Esophagus mucosa (tissue), 1 donor: ENCODE measurements at places on chromosomes 1 and 21. TPM values are rescaled to one million over a fixed set of nuclear protein-coding genes. Genes with fewer than 3 reads are reported as not detected.

GRCh38 chr1:6347641-6348487 lies 45.7 kb downstream of the ACOT7 start:
- ATAC-seq: no peak

Gene FAM78B
- 0.88 TPM for total RNA-seq

GRCh38 chr1:155272466-155273342 lies 600 bp downstream of the CLK2 start:
- peak; percentile 9 for ATAC-seq

DNA sequence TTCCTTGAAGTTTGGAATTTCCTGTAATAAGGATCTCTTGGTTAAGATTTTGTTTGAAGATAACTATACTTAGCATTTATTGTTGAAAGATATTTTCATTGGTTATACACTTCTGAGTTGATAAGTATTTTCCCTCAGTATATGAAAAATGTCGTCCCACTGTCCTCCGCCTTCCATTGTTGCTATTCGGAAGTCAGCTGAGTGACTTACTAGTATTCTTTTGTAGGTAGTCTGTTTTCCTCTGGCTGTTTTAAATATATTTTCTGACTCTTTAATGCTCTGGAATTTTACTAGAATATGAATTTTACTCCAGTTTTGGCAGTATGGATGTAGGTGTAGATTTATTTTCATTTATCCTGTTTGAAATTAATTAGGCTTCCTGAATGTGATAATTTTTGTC lies 498.7 kb upstream of the NFIA start:
- no peak for ATAC-seq

GRCh38 chr1:222104097-222104496 lies 362.2 kb upstream of the DUSP10 start:
- no peak for ATAC-seq

Gene TAS1R1
- total RNA-seq: not detected

GRCh38 chr1:9139930-9140329 lies 11.0 kb upstream of the GPR157 start:
- no peak for ATAC-seq

GRCh38 chr1:169118227-169118626 lies 11.7 kb downstream of the ATP1B1 start:
- ATAC-seq: no peak

DNA sequence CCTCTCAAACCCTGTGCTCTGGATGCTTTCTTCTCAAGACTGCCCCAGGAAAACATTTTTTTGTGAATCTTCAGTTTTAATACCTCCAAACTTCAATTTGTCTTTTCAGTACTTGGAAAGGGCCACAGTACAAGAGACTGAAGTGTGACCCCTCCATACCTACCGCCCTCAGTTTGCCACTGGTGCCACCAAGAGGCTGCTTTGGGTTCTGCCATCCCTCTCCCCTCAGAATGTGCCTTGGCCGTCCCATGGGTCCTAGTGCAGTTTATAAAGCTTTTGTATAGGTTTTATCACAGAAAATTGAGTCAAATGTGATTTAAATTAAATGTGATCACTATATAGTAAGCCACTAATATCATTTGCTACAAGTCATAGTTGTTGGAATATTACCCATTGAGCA lies 60.8 kb upstream of the PGD start:
- ATAC-seq: no peak

DNA sequence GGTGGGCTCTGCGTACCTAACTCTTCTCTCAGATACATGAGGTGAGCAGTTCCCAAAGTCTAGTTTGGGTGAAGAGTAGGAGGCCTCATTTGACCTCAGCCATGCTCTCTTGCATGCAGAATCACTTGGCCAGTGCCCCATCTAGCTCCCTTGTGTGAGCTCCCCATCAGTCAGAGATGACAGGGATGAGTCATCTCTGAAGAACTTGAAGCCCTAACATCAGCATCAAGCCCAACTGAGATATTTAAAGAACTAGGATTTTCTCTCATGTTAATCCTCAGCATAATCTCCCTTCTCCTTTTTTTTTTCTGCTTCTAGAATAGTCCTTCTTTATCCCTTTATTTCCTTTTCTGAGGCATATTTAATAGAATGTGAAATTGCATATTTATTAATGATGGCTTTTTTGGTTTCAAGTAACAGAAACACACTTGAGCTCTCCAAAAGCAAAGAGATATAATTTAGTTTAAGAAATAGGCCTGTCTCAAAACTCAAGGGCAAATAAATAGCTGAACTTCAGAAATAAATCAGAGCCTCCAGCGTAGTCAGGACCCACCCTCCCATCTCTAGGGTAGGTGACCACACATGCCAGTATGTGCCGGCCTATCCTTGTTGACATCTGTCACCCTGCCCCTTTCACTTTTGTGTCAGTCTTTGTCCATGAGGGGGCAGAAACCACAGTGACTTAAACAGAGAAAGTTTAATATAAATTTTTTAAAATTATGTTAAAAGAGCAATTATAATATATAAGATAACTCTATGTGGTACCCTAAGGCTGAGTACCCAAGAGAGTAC lies 112.3 kb downstream of the TSEN15 start:
- no peak for ATAC-seq

Gene MRPS15
- 89.4 TPM for total RNA-seq

Gene FAM151A
- total RNA-seq: not detected

GRCh38 chr1:199404191-199404590 lies 623.3 kb upstream of the NR5A2 start:
- ATAC-seq: no peak

GRCh38 chr1:56330391-56331026 lies 248.9 kb downstream of the PLPP3 start:
- no peak for ATAC-seq

DNA sequence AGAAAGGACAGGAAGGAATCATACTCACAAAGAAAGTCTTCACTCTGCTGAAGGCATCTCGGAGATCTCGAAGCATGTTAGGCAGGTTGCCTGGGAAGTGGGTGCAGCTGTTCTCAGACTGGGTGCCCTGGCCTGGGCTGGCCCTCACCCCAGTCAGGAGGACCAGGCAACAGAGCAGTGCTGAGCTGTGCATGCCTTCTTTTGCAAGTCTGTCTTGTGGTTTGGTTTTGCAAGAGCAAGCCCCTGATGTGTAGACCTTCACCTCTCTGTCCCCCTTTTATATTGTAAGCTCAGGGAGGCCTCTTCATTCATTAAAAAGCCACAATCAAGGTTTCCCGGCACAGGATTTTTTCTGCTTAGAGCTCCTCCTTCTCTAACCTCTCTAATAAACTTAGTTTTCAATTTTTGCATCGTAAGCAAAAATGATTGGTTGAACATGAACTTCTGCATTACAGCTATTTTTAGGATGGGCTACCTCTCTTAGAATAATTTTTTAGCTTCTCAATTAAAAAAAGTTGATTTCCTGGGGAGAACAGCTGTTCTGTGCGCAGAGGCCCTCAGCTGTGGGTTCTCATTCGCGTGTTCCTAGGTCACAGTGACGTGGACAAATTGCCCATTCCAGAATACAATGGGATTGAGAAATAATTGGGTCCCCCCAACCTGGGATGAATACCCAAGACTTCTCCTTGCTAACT lies at the start of gene IL10:
TSS of gene IL10 (minus strand) at position 252 of the 695 bp plus-strand sequence. CDS start at position 193, 59 bp downstream.
- no peak for ATAC-seq

Gene ASCL5
- not detected for total RNA-seq

Gene NCMAP
- total RNA-seq: 0.16 TPM

Gene OR6N1
- total RNA-seq: not detected

GRCh38 chr1:161131523-161132409 lies 701 bp downstream of the DEDD start:
- no peak for ATAC-seq

DNA sequence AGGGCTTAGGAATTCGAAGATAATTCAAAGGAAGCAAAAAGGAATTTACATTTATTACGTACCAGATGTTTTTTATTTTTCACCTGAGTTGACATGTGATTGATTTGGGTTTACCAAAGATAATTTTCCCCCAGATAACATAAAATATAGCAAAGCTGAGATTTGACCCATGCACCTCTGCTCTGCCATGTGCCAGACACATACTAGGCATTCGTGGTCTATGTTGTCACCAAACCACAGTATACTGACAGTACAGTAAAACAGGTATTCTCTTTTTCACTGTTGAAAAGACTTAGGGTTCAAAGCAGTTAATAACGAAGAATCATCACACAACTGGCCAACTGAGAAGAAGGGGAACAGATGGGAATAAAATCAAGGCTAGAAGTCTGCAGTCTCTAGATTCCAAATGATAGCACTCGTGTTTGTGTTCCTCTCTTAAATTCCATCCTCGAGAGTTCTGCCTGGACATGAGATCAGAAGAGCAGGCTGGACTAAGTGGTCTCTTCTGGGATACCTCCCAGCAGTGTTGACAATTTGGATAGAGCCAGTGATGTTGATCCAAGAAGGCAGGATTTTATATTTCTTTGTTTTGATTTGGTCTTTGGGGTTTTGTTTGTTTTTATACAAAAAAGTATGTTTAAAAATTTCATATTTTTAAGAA lies 85.3 kb upstream of the RAVER2 start:
- no peak for ATAC-seq

DNA sequence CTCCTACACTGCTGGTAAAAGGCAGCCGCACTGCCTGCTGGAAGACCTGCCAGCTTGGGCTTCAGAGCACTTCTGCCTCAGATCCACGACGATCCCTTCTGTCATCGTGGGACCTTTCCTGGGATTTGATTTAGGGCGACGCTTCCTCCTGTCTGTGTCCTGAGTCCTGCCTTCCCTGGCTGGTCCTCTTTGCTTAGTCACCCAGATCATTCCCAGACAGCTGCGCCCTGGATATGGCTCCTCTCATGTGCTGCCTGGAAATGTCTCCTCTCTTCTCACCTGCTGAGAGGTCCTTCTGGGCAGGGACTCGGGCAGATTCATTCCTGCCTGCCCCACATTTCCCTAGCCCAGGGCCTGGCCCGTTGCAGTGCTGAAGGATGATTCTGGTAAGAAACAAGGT lies 72.4 kb upstream of the POU3F1 start:
- no peak for ATAC-seq

Gene OLFML3
- 1.6 TPM for total RNA-seq

DNA sequence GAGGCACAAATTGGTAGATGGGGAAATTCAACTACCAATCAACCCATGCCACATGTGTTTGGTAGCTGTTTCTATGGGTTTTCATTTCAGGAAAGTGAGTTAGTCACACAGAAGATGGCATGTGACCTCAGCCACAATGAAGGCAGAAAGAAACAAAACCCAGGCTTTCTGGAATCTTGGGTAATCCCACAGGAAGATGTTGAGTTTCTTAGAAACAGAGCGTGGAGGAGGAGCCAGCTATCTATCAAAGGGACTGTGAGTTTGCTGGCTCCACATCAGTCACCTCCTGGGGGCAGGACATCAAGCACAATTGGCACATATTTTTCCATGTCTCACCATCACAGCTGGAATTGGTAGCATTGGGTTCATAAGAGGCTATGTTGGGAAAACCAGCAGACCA lies 188.9 kb upstream of the PLXNA2 start:
- no peak for ATAC-seq

Gene S100A12
- total RNA-seq: 65.2 TPM

DNA sequence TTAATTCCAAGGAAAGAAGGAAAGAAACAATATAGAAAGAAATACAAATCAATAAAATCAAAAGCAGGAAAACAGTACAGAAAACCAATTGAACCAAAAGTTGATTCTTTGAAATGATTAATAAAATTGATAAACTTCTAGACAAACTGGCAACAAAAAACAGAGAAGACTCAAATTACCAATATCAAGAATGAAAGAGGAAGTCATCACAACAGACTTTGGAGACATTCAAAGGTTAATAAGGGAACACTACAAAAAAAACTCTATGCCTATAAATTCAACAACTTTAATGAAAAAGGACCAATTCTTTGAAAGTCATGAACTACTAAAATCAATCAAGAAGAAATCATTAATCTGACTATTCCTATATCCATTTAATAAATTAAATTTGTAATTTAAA lies 329.3 kb upstream of the NR5A2 start:
- no peak for ATAC-seq

Gene RPTN
- total RNA-seq: 0.08 TPM

DNA sequence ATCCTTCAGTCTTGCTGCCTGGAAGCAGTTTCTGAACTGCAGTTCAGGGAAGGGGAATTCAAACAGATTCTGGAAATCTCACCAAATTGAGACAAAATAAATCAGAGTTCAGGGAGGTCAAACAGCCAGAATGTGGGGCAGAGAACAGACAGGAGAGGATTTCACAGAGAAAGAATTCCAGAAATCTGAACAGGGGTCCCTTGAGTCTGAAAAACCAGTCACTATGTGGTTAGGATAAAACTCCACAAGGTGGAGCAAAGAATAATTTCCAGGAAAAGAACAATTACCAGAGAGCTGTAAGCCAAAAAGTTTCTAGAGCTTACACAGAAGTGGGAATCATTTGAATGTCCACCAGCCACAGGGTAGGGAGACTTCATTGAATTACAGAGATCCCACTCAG lies 84.7 kb downstream of the URB2 start:
- no peak for ATAC-seq

- ATAC-seq: no peak
Observed at GRCh38 chr1:228873709-228874108, 138.4 kb downstream of the RHOU start.

- no peak for ATAC-seq
Observed at GRCh38 chr21:41115851-41116250, 52.1 kb upstream of the BACE2 start.

Gene S100B
- total RNA-seq: 0.64 TPM
